Activated naive CD8-positive, alpha-beta T cell treated with anti-CD3 and anti-CD28 coated beads for 36 hours (primary cell): ENCODE measurements at places on chromosomes 16 and 17.

GRCh38 chr17:8081876-8082275 is 5.6 kb downstream of the ALOX12B start:
- DNase-seq = no peak

DNA sequence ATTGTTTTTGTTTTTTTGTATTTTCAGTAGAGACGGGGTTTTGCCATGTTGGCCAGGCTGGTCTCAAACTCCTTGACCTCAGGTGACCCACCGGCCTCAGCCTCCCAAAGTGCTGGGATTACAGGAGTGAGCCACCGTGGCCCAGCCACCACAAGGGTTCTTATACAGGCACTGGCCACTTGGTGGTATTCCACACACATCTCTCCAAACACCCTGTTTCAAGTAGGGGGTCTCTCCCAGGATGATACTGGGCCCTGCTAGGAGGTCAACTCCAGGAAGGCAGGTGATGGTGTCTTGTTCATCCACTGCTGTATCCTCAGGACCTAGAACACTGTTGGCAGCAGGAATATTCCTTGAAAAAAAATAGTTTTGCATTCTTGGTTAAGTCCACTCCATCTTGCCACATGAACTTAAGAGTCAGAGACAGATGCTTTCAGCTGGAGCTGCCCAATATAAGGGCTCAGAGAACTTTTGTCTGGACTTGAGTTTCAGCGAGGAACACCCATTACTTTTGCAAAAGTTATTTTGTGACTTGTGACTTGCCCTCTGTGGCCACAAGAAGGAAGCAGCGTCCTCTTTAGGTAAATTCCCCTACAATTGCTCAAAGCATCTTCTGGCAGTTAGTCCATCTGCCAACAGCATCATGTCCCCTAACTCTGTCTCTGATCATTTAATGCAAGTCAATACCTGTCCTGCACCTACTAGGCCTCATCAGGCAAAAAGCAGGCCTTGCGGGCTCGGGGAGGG is 7.4 kb upstream of the EEF2K start:
- DNase-seq = no peak

- no peak for DNase-seq
These were observed 59.3 kb downstream of the TMEM100 start for GRCh38 chr17:55663400-55663799.

GRCh38 chr17:40015005-40015997 is at the start of gene CSF3:
Gene CSF3, plus strand, starts transcription at chr17:40015440. Its CDS starts 35 bp downstream, at chr17:40015475.
- no peak for DNase-seq

- DNase-seq = no peak
These were observed 118.3 kb upstream of the FOXF1 start for GRCh38 chr16:86391984-86392383.

- DNase-seq = no peak
These were observed 157.0 kb downstream of the COPRS start for GRCh38 chr17:31702041-31702440.

- DNase-seq = peak; percentile 17
These were observed 54.4 kb downstream of the PITPNC1 start for GRCh38 chr17:67431249-67432015.
